ENCODE measurements at places on chromosomes 16 and 17.
A peak's percentile ranks its signal among the peaks of the same experiment; 100 is the strongest.

GRCh38 chr16:71945616-71946015 is 50.3 kb downstream of the IST1 start:
- DNase-seq: no peak

- DNase-seq: no peak
Observed at GRCh38 chr17:8735336-8735939, 9.2 kb downstream of the CCDC42 start.

DNA sequence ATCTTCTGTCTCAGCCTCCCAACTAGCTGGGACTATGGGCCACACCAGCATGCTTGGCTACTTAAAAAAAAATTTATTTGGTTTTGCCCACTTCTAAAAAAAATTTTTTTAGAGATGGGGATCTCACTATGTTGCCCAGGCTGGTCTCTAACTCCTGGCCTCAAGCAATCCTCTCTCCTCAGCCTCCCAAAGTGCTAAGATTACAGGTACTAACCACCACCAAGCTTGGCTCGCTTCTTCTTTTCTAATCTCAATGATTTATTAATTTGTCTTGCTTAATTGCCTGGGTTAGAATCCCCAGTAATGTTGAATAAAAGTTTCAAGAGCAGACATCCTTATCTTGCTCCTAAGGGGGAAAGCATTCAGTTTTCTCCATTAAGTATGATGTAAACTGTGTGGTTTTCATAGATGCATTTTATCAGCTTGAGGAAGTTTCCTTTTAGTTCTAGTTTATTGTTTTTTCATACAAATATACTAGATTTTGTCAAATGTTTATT is 65.8 kb upstream of the NACA2 start:
- DNase-seq: no peak

GRCh38 chr17:80761110-80761871 is 216.7 kb downstream of the RPTOR start:
- no peak for DNase-seq

DNA sequence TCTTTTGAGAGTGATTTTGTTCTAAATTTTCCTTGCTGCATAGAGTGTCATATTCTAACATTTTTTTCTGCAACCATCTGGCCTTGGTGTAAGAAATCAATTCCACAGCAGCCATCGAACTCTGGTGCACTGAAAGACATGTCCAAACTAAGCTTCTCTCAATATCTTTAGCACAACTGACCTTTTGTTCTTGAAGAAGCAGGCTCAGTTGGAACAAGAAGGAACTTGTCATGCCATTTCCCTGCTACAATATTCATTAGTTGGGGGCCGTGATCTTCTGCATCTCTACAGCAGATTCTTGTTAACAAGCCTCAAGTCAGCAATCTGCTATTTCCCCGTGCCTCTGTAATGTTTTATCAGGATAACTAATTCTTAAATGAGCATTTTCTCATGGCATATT is 1305.6 kb downstream of the CDH11 start:
- no peak for DNase-seq

- no peak for DNase-seq
Observed at GRCh38 chr16:73183611-73184092, 135.7 kb upstream of the ZFHX3 start.

DNA sequence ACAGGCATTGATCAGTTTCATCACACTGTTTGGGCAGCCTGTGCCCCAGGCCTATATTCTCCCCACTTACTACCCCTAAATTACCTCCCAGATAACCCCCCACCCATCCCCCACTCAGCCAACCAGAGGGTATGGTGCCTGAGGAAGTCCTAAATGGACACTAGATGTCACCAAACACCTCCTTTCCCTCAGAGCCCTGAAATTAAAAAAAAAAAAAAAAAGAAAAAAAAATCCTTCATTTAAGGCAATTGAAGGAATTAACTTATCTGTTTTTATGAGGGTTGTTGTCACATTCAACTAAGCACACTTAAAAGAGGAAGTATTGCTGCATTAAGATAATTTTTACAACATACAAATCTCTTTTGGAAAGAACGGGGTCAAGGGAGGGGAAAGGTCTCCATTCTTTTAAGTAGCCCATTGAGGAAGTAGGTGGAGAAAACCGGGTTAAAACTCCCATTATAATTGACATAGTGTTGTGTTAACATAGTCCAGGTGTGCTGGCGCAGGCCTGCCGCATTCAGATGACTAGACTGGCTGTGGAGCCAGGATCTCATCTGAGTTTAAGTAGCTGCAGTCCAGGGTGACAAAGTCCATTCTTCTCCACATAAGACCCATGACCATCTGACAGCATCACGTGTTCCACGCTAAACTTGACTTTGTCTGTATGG is 46.3 kb downstream of the SNX11 start:
- DNase-seq: peak; percentile 63

DNA sequence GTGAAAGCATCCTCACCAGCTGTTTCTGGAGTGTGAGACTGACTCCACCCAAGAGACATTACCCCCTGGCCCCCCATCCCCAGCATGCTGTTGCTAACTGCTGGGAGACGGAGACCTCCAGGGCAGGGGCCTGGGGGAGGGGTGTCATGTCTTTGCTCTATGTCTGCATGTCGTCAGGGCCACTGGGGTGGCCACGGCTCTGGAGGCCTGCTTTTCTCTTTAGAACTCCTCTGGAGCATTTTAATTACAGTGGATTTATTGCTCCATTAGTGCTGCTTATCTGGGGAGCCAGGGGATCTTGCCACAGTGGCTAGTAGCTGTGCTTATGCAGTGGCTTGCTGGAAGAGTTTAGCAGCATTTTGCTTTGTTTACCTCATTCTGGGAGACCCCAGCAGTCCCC is 32.3 kb downstream of the CLEC16A start:
- no peak for DNase-seq

DNA sequence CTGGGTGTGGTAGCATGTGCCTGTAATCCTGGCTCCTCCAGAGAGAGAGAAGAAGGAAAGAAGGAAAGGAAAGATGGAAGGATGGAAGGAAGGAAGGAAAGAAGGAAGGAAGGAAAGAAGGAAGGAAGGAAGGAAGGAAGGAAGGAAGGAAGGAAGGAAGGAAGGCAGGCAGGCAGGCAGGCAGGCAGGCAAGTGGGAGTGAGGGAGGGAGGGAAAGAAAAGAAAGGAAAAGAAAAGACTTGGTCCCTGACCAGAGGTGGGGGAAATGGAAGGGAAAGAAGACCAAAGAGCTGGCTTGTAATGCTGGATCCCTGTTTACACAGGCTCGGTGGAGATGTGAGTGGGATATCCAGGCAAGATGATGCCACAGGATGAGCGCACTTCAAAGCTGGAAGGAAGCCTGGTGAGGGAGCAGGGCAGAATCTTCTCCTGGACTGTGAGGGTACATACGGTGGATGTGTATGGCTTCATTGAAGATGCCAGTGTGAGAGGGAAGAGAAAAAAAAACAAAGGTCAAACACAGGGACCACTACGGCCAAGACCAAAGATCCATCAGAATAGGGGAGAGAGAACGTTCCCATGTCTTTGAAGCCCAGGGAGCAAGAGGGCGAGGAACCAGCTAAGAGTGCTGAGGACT is 2.1 kb downstream of the CES1 start:
- no peak for DNase-seq

DNA sequence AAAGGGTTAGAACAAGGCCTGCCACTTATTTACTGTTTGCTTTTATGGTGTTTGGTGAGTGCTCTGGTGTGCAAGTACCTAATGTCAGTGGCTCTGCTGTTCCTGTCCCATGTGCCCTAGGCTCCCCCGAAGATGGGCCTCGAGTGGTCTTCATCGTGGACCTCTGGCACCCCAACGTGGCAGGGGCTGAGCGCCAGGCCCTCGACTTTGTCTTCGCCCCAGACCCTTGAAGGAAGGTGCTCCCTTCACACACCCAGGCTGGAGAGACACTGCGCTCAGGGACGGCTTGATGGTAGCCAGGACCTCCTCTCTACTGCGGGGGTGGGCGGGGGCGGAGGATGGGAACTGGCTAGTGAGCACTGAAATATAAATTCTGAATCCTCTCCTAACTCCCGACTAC is 5.4 kb downstream of the ASPHD1 start:
- DNase-seq: no peak

DNA sequence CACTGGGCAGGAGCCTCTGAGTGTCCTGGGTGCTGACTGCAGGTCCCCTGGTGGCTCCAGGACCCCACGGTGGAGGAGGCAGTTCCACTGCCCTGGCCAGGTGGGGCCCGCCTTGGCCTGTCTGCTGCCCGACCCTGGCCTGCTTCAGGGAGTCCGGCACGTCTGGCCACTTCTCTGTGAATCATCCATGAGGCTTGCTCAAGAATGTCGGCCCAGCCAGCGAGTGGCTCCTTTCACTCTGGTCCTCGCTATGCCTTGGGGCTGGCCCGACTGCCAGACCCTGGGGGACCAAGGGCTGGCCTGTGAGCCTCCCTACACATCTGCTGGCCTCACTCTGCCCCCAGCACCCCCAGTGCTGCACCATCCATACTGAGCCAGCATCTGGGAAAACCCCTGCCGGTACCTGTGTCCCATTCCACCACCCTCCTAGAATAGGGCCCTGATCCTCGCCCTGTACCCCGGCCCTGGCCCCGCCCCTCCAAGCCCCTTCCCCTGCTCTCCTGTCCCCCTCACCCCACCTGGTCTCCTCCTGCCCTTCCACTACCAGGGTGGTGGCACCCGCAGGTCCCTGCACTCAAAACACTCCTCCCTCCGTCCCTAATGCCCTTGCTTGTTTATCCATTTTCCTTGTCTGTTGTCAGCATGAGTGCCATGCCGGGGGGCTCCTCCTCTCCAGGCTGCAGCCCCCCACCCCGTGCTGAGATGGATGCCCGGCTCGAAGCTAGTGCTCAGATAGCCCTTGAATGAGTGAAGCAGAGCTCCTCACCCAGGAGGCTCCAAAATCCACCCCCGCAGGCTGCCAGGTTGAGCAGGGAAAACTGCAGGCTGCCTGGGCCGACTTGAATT is 35.5 kb downstream of the ADCY7 start:
- no peak for DNase-seq

- DNase-seq: no peak
Observed at GRCh38 chr16:10016752-10017151, 165.5 kb downstream of the GRIN2A start.

- no peak for DNase-seq
Observed at GRCh38 chr17:39212841-39213480, 12.8 kb downstream of the STAC2 start.

DNA sequence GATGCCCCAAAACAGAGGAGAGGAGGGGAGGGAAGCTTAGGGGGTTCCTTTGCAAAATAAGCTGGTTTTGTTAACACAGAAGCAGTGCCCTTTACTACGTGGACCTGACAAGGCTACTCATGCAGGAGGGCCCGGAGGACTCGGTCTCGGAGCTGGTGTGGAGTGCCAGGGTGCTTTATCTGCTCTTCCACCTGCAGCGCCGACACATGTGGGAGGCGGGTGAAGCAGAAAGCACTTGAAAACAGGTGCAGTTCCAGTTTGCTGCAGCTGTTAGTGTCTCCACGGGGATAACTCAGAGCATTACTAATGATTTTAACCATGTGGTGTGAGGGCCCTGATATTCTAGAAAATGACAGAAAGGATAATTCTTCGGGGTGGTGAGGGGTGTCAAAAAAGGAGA is 35.0 kb upstream of the MNT start:
- no peak for DNase-seq

- DNase-seq: no peak
Observed at GRCh38 chr17:30393911-30394867, 15.5 kb downstream of the CPD start.

DNA sequence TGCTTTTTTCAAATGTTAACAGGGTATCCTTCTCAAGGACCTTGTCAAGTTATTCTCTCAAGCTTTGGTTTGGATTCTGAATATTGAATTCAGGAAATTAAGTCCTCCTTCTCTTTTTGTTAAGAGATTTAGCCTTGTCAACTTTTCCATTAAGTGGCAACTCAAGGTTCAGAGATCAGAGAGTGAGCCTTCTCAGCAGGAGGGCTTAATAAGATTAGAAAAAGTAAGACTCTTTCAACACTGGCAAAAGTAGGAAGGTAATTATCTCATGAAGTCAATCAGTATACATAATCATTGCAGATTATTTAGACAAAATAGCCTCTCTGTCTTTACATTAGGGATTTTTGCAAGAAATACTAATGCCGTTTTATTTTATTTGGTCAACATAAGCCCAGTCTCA is 330.7 kb downstream of the KIF2B start:
- no peak for DNase-seq

DNA sequence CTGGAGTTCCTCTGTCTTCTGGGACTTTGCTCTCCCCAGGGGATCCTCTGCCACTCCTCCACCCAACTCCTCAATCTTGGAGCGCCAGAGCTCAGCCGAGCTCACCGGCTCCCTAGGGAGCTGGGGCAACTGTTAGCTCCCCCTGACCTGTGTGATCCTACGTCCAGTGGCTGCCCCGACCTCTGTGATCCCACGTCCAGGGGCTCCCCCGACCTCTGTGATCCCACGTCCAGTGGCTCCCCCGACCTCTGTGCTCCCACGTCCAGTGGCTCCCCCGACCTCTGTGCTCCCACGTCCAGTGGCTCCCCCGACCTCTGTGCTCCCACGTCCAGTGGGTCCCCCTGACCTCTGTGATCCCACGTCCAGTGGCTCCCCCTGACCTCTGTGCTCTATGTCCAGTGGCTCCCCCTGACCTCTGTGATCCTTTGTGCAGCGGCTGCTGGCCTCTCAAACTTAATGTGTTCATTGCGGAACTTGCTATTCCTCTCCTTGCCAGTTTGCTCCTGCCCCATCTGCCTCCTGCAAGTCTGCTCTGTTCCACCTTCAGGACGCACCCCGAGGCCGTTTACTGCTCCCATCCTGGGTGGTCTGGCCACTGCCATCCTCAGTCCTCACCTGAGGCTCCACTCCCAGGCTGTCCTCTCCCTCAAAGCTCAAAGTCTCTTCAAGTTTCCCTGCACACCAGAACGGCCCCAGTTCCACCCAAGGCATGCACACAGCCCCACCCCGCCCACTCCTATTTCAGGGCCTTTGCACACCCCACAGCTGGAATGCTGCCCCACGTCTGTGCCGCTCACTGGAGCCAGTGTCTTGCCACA is 2.8 kb downstream of the VPS9D1 start:
- no peak for DNase-seq

DNA sequence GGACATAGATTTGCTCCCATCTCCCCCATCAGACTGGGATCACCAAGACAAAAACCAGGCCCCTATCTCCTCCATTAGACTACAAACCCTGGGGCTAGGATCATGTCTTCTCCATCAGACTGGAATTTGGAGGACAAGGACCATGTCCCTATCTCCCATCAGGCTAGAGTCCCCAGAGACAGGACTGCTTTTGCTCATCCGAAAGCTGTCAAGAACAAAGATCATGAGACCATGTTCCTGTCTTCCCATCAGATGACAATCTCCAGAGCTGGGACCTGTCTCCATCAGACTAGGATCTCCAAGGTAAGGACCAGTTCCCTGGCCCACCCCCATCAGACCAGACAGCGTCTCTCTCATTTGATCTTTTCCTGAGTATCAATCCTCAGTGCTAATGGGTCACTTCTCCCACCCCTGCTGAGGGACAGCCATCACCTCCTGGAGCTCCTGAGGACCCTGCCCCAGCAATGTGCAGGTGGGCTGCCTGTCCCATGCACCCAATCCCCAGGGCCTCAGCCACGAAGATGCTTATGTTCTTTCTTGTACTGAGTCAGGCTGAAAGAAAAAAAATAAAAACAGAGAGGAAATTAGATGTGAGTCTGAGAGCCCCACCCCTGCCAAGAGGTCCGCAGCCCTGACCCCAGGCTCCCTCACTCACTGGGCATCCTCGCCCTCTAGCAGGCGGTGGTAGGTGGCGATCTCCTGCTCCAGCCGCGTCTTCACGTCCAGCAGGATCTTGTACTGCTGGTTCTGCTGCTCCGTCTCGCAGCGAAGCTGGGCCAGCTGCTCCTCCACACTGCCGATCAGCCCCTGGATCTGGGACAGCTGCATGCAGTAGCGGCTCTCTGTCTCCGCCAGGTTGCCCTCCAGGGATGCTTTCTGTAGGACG is 90.3 kb downstream of the GOSR1 start:
- DNase-seq: no peak

- no peak for DNase-seq
Observed at GRCh38 chr17:69854225-69854780, 220.7 kb upstream of the KCNJ16 start.
